Midbrain (tissue), 1 donor: ENCODE measurements at places on chromosomes 16 and 17.

- DNase-seq = no peak
Measured at GRCh38 chr16:24036038-24036543, 200.3 kb downstream of the PRKCB start.

DNA sequence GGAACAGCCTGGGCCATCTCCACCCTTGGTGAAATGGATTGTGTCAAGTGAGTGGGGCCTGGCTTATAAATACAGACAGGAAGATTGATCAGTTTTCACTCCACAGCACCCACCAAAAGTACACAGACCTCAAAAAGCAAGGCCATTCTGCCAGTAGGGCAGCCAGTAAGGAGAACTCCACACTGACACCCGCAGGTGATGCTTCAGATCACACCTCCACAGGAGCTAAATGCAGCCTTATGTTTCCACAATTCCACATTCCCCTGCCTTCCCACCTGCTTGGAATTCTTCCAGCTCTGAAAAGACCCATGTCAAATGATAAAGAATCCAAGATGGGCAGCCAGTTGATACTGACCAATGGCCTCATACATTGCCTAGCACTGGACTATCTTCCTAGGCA, 191.1 kb downstream of the ZFHX3 start:
- DNase-seq = no peak

DNA sequence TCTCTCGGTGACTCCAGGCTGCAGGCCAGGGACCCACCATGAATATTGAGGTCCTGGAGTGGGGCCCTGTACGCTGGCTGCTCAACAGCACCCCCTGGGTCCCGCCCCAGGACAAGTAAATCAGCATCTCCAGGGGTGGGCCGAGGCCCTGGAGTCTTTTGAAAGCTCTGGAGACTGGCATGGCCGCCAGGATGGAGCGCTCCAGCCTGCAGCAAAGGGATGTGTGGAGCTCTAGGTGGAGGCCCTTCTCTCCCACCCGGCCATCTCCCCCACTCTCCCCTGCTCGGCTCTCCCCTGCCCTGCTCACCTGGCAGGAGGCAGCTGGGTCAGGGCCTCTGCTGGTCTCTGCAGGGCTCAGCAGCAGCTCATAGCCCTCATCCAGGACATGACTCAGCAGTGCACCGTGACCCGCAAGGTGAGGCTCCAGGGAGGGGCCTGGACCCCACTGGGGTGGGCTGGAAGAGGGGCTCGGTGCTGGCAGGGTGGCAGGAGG, 16.6 kb downstream of the SGSH start:
- no peak for DNase-seq

- no peak for DNase-seq
Measured at GRCh38 chr17:30969989-30970830, 629 bp upstream of the RNF135 start.

GRCh38 chr17:50196036-50196435, 5.4 kb downstream of the COL1A1 start:
- no peak for DNase-seq

- DNase-seq = no peak
Measured at GRCh38 chr17:57563958-57564357, 181.1 kb downstream of the CCDC182 start.

- DNase-seq = no peak
Measured at GRCh38 chr16:75576384-75576811, 10.2 kb downstream of the GABARAPL2 start.

- no peak for DNase-seq
Measured at GRCh38 chr16:13148836-13149235, 247.4 kb downstream of the SHISA9 start.

DNA sequence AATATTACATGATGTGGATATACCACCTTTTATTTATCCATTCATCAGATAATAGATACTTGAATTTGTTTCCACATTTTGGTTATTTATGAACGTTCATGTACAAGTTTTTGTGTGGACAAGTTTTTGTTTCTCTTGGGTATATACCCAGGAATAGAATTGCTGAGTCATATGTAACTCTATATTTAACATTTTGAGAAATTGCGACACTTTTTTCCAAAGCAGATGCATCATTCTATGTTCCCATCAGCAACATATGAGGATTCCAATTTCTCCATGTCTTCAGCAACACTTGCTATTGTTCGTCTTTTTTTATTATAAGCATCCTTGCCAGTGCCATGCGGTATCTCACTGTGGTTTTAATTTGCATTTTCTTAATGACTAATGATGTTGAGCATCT, 93.9 kb downstream of the GSG1L start:
- DNase-seq = no peak

- DNase-seq = no peak
Measured at GRCh38 chr17:35660902-35661301, 70.5 kb upstream of the RASL10B start.
